Panc1 (cell line): ENCODE measurements at places on chromosomes 16 and 17. TPM values are rescaled to one million over a fixed set of nuclear protein-coding genes. Genes with fewer than 3 reads are reported as not detected.

GRCh38 chr17:27421111-27421510, 35.1 kb upstream of the KSR1 start:
- no peak overlapping the region for H3K27ac ChIP-seq
- H3K36me3 ChIP-seq: no peaks in the 10 kb centered on the region
- H3K4me3 ChIP-seq: no peak overlapping the region
- no peaks in the 10 kb centered on the region for H3K27me3 ChIP-seq

DNA sequence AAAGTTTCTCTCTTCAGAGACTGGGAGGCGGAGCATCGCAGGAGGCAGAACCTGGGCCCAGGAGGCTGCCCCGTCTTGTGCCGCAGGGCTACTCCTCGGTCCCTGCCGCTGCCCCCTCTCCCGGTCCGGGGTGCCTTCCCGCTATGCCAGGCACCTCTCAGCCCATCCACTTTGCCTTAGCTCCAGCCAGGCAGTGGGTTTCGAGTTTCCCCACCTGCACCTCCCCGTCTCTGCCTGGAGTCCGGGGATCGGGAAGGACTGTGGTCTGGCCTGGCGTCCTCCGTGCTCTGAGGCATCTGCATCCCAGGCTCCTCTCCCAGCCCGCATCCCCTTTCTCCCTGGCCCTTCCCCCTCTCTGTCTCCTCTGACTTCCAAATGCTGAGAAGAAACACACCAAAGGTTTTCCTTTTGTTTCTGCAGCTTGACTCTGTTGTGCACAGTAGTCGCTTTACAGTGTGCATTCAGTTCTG, 26.8 kb upstream of the PIK3R6 start:
- no peak for DNase-seq
- H3K27me3 ChIP-seq: peaks cover 2% of the 10 kb centered on the region; the same call in 1 of the 2 replicates
- H3K36me3 ChIP-seq: no peaks in the 10 kb centered on the region
- no peaks in the 10 kb centered on the region for H3K4me1 ChIP-seq
- no peak overlapping the region for H3K4me3 ChIP-seq

- no peaks in the 10 kb centered on the region for H3K36me3 ChIP-seq
- peaks cover 8% of the 10 kb centered on the region; the same call in 1 of the 2 replicates for H3K27me3 ChIP-seq
- H3K27ac ChIP-seq: no peak overlapping the region
- no peak overlapping the region for H3K4me3 ChIP-seq
- no peak for DNase-seq
Observed at GRCh38 chr17:73750975-73751374, 106.7 kb upstream of the SDK2 start.

- H3K36me3 ChIP-seq: no peaks in the 10 kb centered on the region; the same call in 1 of the 2 replicates
- no peaks in the 10 kb centered on the region for H3K4me1 ChIP-seq
- H3K27me3 ChIP-seq: no peaks in the 10 kb centered on the region
- no peak overlapping the region for H3K4me3 ChIP-seq
Observed at GRCh38 chr17:66647391-66647983, 187.4 kb upstream of the CACNG5 start.

DNA sequence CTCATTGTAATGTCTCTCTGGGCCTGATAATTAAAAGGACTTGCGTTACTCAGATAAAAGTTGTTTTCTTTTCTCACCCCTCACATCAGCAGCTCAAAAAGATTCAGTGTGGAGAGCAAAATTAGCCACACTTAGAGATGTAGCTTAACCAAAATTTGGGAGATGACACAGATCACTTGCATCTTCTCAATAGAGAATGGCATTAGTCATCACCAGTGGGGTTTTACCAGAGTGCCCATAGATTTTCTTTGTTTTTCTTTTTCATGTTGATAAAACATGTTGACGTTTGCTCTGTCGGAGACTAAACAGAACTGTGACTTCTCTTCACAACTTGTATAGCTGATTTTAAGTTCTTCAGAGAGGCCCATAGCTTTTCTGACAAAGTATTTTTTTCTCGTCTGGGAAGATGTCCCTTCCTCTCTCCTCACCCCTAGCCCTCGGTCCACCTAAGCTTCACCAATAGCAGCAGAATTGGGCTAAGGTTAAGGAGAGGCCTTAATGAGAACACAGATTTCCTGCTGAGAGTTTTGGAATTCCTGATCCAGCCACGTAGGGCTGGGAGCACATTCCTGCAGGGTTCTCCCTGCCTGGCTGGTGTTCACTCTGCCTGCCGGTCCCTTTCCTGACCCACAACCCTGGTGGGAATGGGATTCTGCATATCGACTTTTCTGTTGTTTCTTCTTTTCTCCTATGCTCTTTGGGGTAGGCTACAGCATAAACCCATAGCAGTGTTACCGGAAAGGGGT, 92.6 kb downstream of the CACNG3 start:
- no peaks in the 10 kb centered on the region for H3K4me1 ChIP-seq
- H3K4me3 ChIP-seq: no peak overlapping the region
- no peak overlapping the region for H3K27ac ChIP-seq
- no peaks in the 10 kb centered on the region for H3K36me3 ChIP-seq
- peaks cover 2% of the 10 kb centered on the region; the same call in 1 of the 2 replicates for H3K27me3 ChIP-seq

DNA sequence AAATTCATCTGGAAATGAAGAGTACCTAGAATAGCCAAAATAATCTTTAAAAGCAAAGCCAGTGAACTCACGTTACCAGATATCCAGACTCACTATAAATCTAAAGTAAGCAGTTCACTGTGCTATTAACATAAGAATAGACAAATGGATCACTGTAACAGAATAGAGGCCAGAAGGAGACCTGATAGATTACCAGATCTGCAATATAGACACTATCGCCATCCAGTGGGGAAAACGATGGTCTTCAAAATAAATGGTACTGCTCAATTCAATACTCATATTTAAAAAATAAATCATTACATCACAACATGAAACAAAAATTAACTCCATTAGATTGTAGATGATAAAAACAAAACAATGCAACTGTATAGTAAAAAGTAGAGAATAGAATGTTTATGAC, 158.6 kb upstream of the CDH8 start:
- H3K4me3 ChIP-seq: no peak overlapping the region
- no peak overlapping the region for H3K27ac ChIP-seq
- no peaks in the 10 kb centered on the region for H3K36me3 ChIP-seq
- no peak for DNase-seq
- no peaks in the 10 kb centered on the region for H3K4me1 ChIP-seq
- no peaks in the 10 kb centered on the region for H3K27me3 ChIP-seq

GRCh38 chr17:69959283-69959682, 115.7 kb upstream of the KCNJ16 start:
- no peak overlapping the region for H3K27ac ChIP-seq
- no peaks in the 10 kb centered on the region for H3K4me1 ChIP-seq
- H3K4me3 ChIP-seq: no peak overlapping the region
- DNase-seq: no peak
- no peaks in the 10 kb centered on the region for H3K27me3 ChIP-seq
- H3K36me3 ChIP-seq: no peaks in the 10 kb centered on the region

DNA sequence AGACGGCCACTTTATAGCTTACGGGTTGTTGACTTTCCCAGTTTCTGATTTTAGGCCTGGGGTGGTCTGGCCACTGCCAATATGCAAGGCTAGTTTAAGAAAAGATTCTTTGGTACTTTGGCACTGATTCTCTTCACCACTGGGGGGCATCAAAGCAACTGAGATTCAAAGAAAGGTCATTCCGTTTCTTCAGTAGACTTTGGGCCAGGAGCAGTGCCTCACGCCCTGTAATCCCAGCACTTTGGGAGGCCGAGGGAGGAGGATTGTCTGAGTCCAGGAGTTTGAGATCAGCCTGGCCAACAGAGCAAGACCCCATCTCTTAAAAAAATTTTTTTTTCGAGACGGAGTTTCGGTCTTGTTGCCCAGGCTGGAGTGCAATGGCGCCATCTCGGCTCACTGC, 53.0 kb downstream of the RPA1 start:
- H3K4me1 ChIP-seq: no peaks in the 10 kb centered on the region
- no peaks in the 10 kb centered on the region for H3K27me3 ChIP-seq
- no peak overlapping the region for H3K27ac ChIP-seq
- no peak overlapping the region for H3K4me3 ChIP-seq

DNA sequence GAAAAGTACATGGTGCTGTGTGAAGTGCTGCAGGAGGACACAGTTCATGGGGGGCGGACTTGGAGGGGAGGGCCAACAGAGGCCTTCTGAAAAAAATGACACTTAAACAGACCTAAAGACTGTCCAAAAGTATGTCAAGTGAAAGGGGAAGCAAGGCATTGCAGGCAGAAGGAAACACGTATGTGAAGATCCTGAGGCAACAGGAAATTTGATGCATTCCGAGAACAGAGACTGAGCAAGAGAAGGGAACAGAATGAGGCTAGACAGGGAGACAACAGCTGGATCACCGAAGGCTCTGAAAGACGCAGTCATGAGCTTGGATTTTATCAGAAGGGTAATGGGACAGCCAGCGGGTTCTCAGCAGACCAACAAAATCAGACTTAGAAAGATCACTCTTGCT, 1.1 kb downstream of the IFT20 start:
- peaks cover 27% of the 10 kb centered on the region for H3K4me1 ChIP-seq
- DNase-seq: no peak
- H3K27ac ChIP-seq: peak overlapping the region; percentile 69
- no peaks in the 10 kb centered on the region for H3K27me3 ChIP-seq
- peak overlapping the region; percentile 87 for H3K4me3 ChIP-seq

DNA sequence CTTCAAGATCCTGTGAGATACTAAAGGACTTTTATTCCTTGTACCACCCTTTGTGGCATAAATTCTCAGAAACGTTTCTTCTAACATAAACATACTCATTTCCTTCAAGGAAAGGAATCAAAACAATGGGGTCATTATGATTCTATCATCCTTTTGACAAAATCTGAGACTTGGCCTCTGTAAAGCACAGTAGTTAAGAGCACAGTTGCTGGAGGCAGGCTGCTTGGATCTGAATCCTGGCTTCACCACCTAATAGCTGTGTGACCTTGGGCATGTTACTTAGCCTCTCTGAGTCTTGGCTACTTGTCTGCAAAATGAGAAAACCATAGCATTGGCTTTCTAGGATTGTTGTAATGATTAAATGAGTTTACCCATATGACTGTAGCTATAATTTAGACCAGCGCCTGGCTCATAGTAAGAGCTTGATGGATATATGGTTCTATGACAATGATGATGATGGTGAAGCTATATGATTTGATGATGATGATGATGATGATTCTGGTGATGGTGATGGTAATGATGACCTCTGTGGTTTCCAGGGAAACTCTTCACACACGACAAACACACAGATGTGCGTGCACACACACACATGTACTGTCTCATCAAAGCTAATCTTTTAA, 6.1 kb upstream of the KRT31 start:
- H3K4me3 ChIP-seq: no peak overlapping the region
- H3K27ac ChIP-seq: no peak overlapping the region
- no peak for DNase-seq
- peaks cover 13% of the 10 kb centered on the region for H3K4me1 ChIP-seq
- H3K36me3 ChIP-seq: no peaks in the 10 kb centered on the region

DNA sequence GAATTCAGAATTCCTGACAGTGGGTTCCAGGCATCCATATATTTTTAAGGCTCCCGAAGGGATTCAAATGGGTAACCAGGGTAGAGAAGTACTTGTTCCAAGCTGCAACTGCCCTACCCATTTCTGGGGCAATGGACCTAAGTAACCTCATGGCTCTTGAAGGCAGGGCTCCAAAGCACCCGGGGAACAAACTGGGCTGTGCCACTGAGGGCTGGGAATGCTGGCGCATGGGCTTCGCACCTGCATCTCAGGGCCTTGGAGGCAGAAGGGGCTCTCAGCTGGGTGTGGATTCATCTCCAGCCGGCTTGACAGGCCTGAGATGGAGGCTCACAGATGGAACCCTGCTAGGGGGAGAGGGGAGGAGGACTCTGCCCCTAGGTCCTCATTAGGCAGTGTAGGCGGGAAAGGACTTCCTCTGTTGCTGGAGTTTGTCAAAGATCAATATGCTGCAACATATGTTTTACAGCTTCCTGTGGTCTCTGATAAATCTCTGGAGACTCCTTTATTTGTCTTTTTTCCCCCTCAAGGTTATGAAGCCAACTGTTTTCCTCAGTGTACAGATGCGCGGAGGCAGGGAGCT, 232.3 kb upstream of the NLRP1 start:
- no peak overlapping the region for H3K4me3 ChIP-seq
- DNase-seq: no peak
- no peaks in the 10 kb centered on the region for H3K4me1 ChIP-seq
- H3K36me3 ChIP-seq: no peaks in the 10 kb centered on the region
- no peaks in the 10 kb centered on the region for H3K27me3 ChIP-seq
- no peak overlapping the region for H3K27ac ChIP-seq

GRCh38 chr17:8489841-8490240, 54.2 kb downstream of the NDEL1 start:
- no peak overlapping the region for H3K27ac ChIP-seq
- no peaks in the 10 kb centered on the region for H3K36me3 ChIP-seq
- H3K4me3 ChIP-seq: no peak overlapping the region
- no peaks in the 10 kb centered on the region for H3K27me3 ChIP-seq

- H3K4me1 ChIP-seq: no peaks in the 10 kb centered on the region
- H3K27me3 ChIP-seq: no peaks in the 10 kb centered on the region
- DNase-seq: no peak
- no peak overlapping the region for H3K4me3 ChIP-seq
Observed at GRCh38 chr17:53470626-53471025, 352.1 kb upstream of the KIF2B start.

GRCh38 chr17:54111576-54111975, 288.8 kb downstream of the KIF2B start:
- H3K27ac ChIP-seq: no peak overlapping the region
- H3K4me1 ChIP-seq: no peaks in the 10 kb centered on the region
- H3K4me3 ChIP-seq: no peak overlapping the region
- no peak for DNase-seq
- no peaks in the 10 kb centered on the region for H3K36me3 ChIP-seq
- H3K27me3 ChIP-seq: no peaks in the 10 kb centered on the region

Gene CACNG3
- not detected for total RNA-seq

Gene LRRC46
- 1.9 TPM for total RNA-seq

Gene PRSS27
- 3.3 TPM for total RNA-seq

Gene HASPIN
- total RNA-seq: 10.6 TPM

Gene VASN
- 33.5 TPM for total RNA-seq

Gene SLC5A2
- total RNA-seq: 0.15 TPM

Gene UBALD2
- total RNA-seq: 30.0 TPM

Gene MT4
- not detected for total RNA-seq

Gene CPHXL2
- not detected for total RNA-seq

Gene AATK
- 3.7 TPM for total RNA-seq

Gene BAIAP2
- 125 TPM for total RNA-seq
